ENCODE measurements at places on chromosomes 5 and 9. TPM values are rescaled to one million over a fixed set of nuclear protein-coding genes. Genes with fewer than 3 reads are reported as not detected.

GRCh38 chr9:21796768-21797167 lies 5.7 kb upstream of the MTAP start:
- DNase-seq = no peak

DNA sequence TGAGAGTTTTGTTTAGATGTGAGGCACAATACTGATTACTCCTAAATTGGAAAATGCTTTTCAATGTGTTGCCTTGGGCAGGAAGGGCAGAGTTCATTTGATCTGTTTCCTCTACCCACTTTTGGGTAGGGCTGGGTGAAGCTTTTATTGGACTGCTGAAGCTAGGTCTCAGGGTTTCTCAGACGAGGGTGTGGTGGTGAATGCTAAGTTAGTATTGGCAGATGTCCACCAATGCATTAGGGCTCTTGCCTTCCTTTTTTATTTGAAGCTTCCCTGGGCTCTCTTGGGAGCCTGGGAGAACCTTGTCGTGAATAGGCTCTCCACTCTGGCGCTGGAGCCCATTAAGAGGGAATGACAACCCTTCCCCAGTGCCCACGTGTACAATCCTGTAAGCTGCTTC lies 23.1 kb downstream of the SPTAN1 start:
- DNase-seq = no peak

- no peak for DNase-seq
Measured at GRCh38 chr5:176716320-176716719, 69.0 kb downstream of the TSPAN17 start.

Gene PMPCA
- total RNA-seq = 63.0 TPM

- DNase-seq = no peak
Measured at GRCh38 chr9:124205686-124206352, 51.9 kb upstream of the NEK6 start.

- DNase-seq = no peak
Measured at GRCh38 chr9:130172161-130172857, at the start of gene NCS1. Gene NCS1 (plus strand): TSS chr9:130172404. CDS start chr9:130172664, 260 bp downstream.

DNA sequence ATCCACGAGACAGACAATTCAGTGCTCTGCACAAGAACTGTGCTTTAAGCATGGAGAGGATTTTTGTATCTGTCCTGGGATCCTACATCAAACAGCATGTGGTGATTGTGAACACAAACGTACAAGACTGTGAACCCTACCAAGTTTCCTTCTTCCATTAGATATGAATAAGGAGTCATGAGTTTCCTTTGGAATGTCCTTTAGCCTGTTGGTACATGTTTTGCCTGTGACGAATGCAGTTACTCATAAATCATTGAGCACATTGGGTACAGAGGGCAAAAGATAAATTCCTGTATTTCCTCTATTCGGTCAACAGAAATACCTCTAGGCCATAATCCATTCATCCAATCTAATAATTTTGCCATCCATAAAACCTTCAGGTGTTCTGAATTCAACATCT lies 61.5 kb downstream of the FXN start:
- DNase-seq = peak; percentile 92

- DNase-seq = no peak
Measured at GRCh38 chr5:141825241-141825671, 53.0 kb downstream of the PCDH1 start.

DNA sequence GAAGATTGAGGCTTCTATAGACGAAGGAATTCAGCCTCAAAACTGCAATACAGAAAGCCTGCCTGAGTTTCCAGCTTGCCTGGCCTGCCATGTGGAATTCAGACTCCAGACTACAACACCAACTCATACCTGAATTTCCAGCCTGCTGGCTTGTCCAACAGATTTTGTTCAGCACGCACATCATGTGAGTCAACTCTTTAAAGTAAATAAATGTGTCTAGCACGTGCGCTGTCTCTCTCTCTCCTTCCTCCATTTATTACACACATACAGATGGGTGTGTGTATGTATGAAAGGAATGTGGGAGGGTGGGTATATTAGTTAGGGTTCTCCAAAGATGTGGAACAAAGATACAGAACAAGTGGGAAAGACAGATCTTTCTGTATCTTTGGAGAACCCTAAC lies 82.4 kb upstream of the TAS2R1 start:
- DNase-seq = no peak

All from pulmonary artery endothelial cell (primary cell).